ENCODE measurements at places on chromosomes 3 and 15. TPM values are rescaled to one million over a fixed set of nuclear protein-coding genes. Genes with fewer than 3 reads are reported as not detected.
A peak's percentile ranks its signal among the peaks of the same experiment; 100 is the strongest.

DNA sequence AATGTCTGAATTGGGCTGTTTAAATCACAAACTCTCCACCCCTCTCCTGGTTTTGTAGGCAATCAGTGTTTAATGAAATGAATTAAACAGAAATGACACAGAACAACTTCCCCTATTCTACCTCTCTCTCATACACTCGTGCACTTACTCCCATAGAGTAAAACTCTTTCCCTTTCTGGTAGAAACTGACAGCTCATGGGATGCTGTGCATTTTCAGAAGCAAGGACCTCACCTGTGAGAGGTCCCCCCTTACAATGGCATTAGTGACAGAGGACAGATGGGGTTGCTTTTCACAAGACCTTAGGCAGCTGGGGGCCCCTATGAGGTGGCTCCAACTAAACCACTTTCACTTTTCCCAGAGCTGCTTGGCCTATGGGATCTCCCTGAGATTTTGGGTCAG is 31.9 kb downstream of the PARP16 start:
- peaks cover 7% of the 10 kb centered on the region for H3K36me3 ChIP-seq
- H3K4me1 ChIP-seq, result no peaks in the 10 kb centered on the region
- no peak overlapping the region for H3K27ac ChIP-seq
- DNase-seq, result no peak
- no peak overlapping the region for H3K4me3 ChIP-seq
- no peaks in the 10 kb centered on the region for H3K27me3 ChIP-seq

DNA sequence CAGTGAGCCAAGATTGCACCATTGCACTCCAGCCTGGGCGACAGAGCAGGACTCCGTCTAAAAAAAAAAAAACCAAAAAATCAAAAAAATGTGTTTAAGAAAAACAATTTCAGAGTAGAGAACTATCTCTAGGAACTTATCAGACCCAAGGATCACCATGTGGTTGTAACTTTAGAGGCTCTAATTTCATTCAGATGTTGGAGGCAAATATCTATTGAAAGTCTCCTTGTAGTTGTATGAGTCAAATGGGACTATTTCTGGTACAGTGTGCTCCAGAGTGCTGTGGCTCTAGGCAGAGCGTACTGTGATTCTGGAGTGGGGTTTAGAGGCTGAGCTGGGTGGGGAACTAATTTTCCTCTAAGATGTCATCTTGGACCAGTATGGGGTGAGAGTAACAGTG is 398.7 kb downstream of the SHQ1 start:
- no peak overlapping the region for H3K27ac ChIP-seq
- peaks cover 13% of the 10 kb centered on the region for H3K4me1 ChIP-seq
- H3K27me3 ChIP-seq, result peaks cover 25% of the 10 kb centered on the region
- peak; percentile 32 for DNase-seq
- H3K36me3 ChIP-seq, result no peaks in the 10 kb centered on the region

The SLC9A9 gene
- 1.5 TPM for total RNA-seq

The EPHA3 gene
- 5.0 TPM for total RNA-seq

The SCG3 gene
- 1.8 TPM for total RNA-seq
